ENCODE measurements at places on chromosomes 7 and 10.

- DNase-seq: no peak
Measured at GRCh38 chr7:31122649-31123058, 70.5 kb downstream of the ADCYAP1R1 start.

- no peak for DNase-seq
Measured at GRCh38 chr7:100720279-100720670, at the start of gene EPO. EPO (plus strand) TSS chr7:100720468; CDS start chr7:100720981, 513 bp downstream.

GRCh38 chr10:31940839-31941653 is 12.4 kb upstream of the ARHGAP12 start:
- DNase-seq: no peak

- no peak for DNase-seq
Measured at GRCh38 chr7:5303591-5304505, 21.1 kb downstream of the SLC29A4 start.

DNA sequence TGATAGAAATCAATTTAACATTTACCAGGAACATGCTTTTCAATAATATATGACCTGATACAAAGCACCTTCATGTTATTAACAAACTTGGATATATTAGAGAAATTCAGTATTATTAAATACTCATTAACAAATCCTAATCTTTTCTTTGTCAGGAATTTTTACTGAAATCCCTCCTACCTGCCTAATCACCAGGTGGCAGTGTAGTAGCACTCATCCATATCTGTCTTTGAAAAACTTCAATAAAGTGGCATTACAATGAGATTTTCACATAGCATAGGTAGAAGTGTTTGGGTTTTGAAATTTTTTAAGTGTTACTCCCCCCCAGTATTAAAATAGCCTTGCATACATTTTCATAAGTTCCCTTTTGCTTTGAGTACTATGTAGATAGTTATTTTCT is 1246.6 kb upstream of the LRRN3 start:
- no peak for DNase-seq

DNA sequence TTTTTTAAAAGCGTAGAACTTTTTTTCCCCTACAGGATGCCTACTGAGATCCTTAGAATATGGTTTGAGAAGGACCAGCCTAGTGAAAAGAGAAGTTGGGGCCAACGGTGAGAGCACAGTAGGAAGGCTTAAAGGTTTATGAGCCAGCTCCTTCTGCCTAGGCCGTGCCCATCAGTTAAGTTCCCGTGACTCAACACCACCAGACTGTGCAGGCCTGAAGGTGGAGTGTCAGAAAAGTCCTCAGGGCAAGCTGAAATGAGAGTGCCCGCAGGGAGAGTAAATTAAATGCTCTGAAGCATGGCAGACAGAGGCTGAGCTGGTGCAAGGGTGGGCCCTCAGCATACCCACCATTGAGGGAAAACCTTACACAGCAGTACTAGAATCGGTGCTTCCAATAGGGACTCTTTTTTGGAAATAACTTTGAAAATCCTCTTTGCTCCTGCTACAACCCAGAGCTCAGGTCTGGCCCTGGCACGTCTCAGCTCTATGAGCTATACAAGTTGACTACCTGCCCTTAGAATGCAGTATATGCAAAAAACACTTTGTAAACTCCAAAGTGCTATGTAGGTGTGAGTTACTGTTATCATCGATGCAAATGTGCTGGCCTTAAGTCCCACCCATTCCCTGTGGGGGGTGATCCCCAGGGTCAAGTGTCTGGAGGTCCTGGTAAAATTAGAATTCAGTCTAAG is 15.2 kb upstream of the C10orf67 start:
- DNase-seq: no peak

Measured in stimulated activated CD4-positive, alpha-beta T cell treated with anti-CD3 and anti-CD28 coated beads, Interleukin-4, amount 100 ng/mL, for 4 hours (primary cell).